ACHN (cell line): ENCODE measurements at places on chromosomes 2 and 18.

DNA sequence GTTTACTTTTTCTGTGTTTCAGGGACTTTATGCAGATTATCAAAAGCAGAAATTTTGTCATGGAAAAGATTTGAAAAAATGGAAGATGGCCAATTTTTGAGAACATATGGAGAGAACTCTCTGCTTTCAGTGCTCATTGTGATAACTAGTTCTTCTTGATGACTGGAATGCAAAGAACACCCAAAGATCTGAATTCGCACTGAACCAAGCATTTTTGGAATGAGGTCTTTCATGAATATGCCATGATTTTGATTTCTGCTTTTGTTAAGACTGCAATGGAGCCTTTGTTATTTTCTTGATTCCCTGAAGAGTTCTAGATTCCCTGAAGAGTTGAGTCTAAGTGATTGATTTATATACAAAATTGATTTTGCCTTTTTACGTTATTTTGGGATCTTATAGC, 124.1 kb downstream of the FMNL2 start:
- no peak for DNase-seq

DNA sequence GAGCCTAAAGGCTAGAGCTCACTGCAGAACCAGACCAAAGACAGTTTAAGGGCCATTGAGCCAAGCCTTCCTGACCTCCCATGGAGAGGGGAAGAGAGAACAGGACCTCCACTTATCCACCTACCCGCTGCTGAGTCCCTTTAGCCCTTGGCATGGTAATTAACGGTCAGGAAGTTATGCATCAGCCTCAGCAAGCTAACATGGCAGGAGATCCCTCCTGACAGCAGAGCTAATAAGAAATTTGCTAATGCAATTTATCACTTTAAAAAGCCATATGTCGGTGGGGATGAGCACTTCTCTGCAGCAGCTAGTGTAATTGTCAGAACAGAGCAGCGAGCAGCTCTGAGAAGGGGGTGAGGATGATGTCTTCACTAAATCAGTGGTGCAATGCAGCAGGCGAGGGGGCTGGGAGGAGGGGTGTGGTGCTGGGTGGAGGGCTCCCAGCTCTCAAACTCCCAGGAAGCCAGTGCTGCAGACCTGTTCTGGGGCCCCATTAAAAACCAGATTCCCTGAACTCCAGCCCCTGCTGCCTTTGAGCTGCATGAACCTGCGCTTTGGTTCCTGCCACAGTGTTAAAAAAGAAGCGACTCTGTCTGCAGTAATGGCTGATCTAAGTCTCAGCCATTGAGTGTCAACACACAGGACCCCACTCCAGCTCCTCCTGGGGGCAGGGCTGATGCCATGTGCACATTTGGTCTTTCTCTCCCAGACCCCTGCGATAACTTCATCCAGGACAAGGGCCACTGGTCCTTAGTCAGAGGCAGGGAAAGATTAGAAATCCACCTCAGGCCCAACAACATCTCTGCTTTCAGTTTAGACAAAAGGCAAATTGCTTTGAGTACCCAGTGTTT, 84.2 kb upstream of the STPG4 start:
- no peak for DNase-seq

GRCh38 chr18:74689251-74689650, 91.6 kb downstream of the ZNF407 start:
- DNase-seq: no peak

DNA sequence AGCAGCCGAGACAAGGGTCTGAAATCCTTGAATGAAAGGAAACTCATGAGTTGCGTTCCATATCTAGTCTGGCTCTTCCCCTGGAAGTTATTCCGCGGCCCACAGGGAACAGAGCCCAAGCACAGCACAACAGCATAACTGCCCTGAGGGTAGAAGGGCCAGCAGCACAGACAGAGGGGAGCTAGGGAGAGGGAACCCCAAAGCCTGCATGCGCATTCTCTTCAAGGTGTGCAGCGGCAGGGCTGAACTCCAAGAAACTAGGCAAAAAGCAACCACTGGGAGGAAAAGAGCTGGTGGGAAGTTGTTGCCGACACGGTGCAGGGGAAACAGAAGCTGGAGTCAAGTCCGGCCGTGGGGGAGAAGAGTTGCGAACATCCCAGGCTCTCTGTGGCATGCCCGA, 11.8 kb downstream of the GPR148 start:
- no peak for DNase-seq

DNA sequence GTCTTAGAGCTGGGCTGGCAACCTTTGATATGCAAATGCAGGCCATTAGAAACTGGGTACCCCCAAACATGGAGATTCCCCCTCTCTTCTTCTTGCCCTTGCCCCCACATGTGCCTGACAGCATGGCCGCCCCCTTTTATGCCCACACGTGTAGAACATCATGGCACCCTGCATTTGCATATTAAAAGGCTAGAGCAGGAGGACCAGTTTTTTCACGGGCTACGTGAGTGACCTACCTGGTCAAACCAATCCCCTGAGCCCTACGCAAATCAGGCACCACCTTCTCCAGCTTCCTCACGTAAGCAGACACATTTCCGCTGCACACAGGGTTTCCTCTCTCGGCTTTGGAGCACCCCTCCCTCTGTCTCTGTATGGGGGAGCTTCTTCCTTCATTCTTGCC, 110.9 kb upstream of the COPS8 start:
- DNase-seq: no peak

GRCh38 chr2:85319796-85320195, 8.0 kb downstream of the TGOLN2 start:
- DNase-seq: no peak

DNA sequence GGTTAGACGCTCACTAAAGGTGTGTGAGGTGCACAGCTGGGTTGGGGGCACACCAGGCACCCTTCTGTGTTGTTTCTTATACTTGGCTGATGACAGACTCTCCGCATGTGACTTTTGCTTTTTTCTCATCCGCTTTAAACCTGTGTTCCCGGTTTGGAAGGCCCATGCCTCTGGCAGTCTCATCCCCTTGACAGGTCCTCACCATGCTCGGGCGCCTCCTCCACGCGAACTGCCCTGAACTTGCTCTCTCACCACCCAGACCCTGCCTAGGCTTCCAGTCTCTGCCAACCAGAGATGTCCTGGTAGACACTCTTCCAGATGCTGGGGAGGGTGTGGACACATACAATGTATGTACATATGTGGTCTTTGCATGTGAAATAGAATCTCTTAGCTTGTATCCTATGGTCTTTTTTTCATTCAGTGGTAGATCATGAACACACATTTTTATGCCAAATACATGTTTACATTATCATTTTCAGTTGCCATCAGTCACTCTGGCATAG, 79.8 kb downstream of the LIMS1 start:
- no peak for DNase-seq

DNA sequence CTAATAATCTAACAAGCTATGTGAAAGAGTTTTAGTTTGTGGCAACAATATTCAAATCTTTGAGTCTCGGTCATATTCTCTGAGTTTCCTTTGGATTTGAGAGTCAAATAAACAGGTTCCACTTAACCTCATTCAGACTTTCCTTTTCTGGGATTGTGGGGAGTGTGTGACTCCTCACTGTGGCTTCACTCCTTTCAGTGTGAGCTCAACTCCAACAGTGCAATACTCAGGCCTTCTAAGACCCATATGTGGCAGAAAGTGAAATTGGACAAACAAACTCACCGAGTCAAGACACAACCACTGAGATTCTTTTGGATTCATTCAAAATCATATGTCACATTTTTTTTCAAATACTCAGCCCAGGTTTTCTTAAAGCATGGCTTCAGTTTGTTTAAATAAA, 25.4 kb downstream of the SLC9A4 start:
- DNase-seq: no peak

DNA sequence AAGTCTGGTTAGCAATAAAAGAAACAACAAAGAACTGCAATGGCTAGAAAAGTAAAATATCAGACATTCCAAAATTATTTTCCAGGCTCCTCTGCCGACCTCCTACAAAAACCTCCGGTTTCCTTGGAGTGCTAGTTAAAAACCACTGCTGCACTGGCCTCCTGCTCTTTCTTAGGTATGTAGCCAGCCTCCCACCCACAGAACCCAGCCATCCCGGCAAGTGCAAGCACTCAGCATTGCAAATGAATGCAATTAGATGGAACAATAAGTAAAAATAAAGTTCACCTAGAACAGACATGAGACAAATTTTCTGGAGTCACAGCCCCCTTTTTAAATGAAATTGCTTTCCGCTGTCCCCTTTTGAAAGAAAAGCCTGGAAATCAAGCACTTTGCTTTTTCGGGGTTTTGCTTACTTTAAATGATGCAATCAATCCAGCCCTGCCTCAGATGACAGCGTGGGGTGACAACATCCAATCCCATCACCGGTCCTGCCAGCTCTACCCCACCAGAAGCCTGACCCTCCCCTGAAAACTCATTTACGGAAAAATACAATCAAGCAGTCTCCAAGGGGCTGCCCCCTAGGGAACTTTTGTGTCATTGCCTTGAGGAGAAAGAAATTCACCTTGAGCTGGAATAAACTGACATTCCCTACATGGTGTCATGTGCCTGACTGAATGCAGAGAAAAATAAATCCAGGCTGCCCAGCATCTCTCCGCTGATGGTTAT, 199.8 kb downstream of the EPHA4 start:
- peak; percentile 19 for DNase-seq

DNA sequence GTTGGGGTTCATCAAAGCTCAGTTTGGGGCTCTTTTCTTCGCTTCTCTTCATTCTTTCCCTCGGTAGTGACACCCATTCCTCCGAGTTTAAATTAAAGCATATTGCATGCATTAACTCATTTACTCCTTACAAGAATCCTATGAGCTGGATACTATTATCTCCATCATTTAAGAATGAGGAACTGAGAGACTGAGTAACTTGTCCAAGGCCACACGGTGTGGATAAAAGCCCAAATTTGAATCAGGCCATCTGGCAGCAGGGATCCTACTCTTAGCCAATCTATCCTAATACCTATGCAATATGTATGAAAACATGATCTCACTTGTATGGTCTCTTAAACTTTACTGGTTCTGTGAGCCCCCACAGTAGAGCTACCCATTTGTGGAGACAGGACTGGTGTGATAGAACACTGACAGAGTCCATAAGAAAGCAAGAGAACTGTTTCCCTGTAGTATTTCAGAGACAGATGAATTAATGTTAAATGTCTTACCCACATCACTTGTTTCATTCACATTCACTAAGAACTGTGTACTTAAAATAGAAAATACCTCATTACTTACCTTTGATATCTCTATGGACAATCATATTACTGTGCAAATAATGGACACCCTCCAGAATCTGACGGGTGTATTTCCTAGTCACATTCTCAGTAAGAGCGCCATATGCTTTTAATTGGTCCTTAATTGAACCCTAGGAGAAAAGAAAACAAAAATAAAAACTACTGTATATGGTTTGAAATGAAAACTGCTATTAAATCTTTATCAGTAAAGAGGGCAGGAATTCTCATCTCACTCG, 20.4 kb upstream of the ERCC3 start:
- DNase-seq: no peak

DNA sequence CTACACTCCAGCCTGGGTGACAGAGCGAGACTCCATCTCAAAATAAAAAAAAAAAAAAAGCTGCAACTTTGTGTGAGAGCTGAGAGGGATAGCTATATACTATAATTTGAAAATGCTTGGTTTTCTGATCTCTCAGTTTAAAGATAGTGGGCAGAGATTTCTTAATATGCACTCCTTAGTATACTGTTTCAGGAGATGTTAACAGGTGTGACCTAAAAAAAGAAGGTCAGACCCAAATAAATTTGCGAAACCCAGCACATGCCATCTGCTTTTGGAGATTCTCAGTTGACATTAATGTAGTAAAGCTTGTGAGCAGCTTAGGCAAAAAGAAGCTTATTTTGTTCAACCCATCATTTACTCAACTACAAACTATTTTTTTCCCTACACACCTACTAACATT, 37.4 kb downstream of the ZC3H6 start:
- DNase-seq: no peak

GRCh38 chr18:3283253-3283863, 21.4 kb downstream of the MYL12B start:
- no peak for DNase-seq

- DNase-seq: no peak
Observed at GRCh38 chr2:102508863-102509262, 35.8 kb downstream of the SLC9A4 start.

DNA sequence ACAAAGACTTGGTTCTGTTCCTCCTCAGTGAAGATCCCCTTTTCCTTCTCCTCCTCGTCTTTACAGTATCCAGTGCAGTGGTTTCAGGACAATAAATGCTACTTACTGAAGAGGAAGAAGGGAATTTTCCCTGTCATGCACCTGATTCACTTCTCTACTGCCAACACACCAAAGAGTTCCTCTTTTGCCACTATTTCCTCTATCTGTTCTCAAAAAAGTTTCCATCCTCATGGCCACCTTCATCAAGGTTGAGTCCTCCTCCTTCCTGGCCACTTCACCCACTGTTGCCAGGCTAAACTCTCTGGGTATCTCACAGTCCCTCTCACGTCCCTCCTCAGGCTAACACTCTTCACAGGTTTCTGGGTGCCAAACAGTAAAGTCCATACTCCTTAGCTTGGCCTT, 41.7 kb downstream of the PLEKHM3 start:
- no peak for DNase-seq

GRCh38 chr2:195533771-195534642, 123.0 kb upstream of the SLC39A10 start:
- DNase-seq: peak; percentile 82

DNA sequence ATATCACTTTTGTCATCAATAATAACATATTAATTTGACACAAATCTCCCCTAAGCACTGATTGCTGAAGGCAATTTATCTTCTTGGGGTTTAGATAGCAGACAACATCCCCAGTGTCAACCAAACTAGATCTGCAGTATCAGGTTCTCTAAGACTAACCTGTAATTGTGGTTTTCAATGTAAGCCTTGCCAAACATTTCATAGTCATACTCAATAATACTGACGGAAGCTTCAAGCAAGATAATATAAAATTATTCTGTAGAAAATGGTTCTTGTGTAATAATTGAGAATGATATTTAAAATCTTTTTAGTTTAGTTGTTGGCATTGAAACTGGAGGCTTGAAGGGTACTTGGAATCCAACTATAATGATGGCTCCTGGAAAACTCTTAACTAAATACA, 186.3 kb downstream of the RIT2 start:
- DNase-seq: no peak

DNA sequence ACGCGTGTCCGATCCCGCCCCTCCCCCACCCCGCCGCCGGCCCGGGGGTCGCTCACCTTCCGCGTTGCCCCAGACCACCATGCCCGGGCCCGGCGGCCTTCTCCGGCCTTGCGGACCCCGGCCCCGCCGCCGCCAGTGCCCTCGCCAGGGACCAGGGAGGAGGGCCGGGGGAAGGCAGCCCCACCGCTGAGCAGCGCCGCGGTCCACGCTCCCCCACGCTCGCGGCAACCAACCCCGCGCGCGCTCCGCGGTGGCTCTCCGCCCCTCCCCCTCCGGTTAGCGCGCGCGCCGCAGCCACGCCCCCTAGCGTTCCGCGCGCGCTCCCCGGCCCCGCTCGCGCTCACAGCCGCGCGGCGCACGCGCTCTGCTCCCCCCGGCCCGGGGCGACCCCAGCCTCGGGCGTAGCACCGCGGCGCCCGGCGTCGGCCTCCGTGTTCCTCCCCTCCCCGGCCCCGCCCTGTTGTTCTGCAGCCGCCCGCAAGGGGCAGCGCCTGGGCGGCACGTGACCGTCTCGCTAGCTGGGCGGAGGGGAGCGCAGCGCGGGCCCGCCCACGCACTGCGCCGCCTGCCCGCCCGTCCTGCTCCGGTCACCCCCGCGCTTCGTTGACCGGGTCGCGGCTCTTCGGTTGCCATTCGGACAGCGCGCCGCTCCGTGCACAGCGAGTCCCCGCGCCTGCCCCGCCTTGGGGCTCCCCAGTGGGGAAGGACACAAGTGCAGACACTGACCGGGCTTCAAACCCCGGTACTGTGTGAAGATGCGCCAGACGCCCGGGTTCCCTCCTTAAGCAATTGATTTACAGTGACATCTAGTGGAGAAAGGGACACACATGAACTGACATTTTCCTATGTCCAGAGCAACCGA, at the start of gene REV1:
Gene REV1 (minus strand): TSS at position 257 of the 862 bp plus-strand sequence. CDS start 25,042 bp downstream, outside the sequence.
- DNase-seq: peak; percentile 96
